ENCODE measurements at places on chromosomes 4 and X.

GRCh38 chrX:45011131-45011530 lies 138.1 kb downstream of the KDM6A start:
- no peak for DNase-seq

- no peak for DNase-seq
These were observed 6.3 kb downstream of the CA5B start for GRCh38 chrX:15744181-15744867.

DNA sequence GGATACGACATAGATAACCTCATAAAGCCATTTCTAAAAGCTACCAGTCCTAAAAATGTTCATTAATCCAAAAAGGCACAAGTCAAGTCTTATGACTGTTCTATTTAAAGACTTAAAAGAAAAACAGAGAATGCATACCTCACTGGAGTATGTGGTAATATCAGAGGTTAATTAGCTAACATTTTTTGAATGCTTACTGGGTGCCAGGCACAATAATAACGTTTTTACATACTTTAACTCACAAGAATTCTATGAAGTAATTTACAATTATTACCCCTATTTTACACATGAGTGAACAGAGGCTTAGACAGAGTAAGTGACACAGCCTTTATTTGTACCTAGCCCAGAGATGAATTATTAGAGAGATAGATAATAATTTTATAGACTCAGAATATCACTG lies 207.5 kb downstream of the PDGFC start:
- no peak for DNase-seq

DNA sequence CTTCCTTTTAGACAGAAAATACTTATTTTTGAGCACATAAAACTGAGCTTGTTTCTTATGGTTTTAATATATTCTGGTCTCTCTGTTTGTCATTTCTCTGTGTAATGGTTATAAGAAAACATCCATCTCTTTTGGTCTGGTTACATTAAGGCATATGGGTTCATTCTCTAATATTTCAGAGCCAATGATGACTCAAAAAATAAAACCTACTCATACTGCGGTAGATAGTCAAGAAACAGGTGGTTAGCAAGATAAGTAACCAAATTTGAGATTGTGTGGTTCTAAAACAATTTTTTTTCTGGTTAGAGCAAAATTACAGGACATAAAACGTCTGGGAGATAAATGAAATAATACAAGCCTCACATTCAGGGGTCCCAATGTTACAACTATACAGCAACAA lies 654.5 kb downstream of the STIM2 start:
- no peak for DNase-seq

GRCh38 chr4:63983224-63983623 lies 426.0 kb downstream of the TECRL start:
- DNase-seq, result no peak

DNA sequence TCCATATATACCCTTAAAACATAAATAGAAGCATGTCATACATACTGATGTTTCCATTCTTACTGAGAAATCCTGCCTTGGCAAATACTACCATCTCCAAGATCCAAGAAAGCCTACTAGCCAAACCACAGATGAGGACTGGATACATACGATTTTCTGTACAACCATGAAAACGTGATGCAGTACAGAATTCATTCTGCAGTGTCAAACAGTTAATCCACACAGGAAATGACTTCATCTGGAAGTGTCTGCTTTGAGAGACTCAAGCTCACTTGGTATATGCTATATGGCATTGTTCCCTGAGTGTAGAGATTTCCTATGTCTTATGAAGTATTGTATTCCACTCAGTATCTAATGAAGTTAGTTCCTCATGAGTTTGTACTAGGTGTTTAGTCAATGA lies 94.3 kb downstream of the CT47B1 start:
- DNase-seq, result no peak

DNA sequence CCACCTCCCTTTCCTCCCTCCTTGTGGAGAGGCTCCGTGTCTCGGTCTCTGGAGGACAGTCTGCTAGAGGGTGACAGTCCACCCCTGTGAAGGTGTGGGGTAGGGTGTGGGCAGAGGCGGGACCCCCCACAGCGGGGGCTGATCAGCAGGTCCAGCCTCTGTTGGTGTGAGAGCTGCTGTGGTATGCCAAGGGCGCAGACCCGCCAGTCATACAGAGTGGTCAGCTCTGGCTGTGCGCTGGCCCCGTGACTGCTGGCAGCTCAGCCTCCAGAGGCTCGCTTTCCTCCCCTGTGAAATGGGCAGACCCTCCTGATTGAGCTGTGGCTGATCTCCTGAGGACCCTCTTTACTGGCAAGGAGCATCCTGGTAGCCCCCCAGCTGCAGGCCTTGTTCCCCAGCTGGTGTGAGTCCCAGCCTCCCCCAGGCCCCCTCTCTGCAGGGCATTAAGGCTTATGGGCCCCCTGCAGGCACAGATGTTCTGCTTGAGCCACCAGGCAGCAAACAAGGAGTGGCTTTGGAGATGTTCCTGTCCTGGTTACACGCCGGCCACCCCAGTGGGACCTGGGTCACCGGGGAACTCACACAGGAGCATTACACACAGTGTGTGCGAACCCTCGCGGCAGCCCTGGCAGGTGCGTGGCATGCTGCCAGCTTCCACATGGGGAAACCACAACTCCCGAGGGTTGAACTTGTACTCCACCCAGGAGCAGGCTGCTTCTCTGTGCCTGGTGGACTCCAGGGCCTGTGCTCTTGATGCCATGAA lies 76.8 kb downstream of the PPP2R2C start:
- DNase-seq, result no peak

DNA sequence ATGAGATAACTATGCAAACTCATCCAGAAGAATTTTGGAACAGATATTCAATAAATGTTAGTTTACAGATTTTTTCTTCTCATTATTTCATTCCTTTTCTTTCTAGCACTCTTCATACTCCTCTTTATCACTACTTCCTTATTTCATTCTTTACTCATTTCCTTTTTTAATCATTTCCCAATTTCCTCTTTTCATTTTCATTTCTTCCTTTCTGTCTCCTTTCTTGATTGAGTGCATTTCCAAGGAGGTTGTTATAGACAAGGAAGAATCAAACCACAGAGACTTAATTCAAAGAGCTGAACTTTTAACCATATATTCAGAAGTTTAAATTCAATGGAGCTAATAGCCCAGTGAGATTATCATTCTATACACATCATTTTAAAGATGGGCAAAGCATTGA lies 600.7 kb downstream of the ARAP2 start:
- no peak for DNase-seq

DNA sequence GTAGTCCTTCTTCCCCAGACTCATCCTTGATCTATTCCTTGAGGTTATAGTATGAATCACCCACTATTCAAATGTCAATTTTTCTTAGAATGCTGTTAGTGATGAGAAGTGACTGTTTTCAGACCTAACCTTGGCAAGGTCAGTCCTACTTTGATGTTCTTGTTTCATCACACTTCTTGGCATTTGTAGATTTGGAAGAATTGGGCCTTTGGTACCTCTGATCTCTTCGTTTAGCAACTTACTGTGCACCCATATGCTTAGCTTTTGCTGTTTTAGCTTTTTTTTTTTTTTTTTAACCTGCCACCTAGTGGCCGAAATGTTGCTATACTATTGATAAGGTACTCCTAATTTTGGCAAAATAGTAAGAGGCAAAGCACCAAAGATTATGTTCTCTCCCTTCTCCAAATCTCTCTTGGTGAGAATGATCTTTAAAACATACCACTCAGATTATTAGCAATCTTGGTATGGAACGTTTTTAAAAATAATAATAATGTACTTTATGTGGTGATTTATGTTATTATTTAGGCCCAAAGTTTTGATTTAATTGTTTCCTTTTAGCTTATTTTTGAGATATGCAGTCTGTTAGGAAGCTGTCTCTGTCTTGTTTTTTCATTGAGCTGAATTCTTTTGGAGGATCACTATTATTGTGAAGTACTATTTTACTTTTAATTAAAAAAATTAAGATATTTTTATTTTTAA lies 16.6 kb downstream of the DCK start:
- DNase-seq, result no peak

DNA sequence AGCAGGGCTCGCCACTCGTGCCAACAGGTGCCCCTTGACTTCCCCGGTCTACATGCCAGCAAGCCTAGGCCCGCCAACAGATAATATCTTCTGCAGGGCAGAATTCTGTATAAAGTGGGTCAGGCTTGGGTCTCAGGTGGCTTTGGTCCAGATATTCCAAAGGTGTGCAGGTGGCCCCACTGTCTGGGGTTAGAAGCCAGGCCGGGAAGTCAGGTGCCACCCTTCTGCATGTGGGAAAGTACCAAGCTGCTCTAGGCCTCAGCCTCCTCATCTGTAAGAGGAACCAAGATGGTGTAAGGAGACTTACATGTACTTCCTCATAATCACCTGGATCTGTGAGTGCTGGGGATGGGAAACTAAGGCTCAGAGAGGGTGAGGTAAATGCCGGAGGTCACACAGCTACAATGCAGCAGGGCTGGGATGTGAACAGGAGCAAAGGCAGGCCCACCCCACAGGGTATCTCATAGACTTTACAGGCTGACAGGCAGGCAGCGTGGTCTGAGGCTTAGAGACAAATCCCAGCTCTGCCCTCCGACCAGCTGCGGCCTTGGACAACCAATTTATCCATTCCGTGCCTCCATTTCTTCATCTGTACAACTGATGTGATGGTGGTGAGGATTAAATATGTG lies 35.9 kb downstream of the WDR1 start:
- no peak for DNase-seq

- DNase-seq, result no peak
These were observed 74.6 kb upstream of the FRMPD3 start for GRCh38 chrX:107374831-107375230.

GRCh38 chr4:149343614-149344013 lies 472.0 kb downstream of the IQCM start:
- DNase-seq, result no peak

GRCh38 chrX:129682979-129683378 lies 28.2 kb upstream of the APLN start:
- DNase-seq, result no peak

DNA sequence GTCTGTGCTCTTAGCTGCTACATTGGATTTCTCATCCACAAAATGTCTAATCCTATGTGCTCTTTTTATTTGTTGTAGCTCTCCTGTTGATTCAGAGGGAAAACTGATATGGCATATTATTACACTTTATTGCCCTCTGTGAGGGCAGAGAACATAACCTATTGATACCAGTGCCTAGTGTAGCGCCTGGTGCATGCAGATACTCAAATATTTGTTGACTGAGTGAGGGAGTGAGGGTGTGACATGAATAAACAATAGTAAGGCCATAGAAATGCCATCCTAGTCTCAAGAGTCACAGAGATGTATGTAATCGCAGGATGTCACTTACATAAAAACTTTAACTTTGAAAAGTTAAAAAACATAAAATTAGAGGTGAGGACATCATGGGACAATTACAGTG lies 159.1 kb downstream of the SHROOM3 start:
- DNase-seq, result no peak

All from CD4-positive, alpha-beta T cell treated with Interleukin-15 for 1 hour (primary cell).